ENCODE measurements at places on chromosomes 6 and 20. TPM values are rescaled to one million over a fixed set of nuclear protein-coding genes. Genes with fewer than 3 reads are reported as not detected.
A peak's percentile ranks its signal among the peaks of the same experiment; 100 is the strongest.

DNA sequence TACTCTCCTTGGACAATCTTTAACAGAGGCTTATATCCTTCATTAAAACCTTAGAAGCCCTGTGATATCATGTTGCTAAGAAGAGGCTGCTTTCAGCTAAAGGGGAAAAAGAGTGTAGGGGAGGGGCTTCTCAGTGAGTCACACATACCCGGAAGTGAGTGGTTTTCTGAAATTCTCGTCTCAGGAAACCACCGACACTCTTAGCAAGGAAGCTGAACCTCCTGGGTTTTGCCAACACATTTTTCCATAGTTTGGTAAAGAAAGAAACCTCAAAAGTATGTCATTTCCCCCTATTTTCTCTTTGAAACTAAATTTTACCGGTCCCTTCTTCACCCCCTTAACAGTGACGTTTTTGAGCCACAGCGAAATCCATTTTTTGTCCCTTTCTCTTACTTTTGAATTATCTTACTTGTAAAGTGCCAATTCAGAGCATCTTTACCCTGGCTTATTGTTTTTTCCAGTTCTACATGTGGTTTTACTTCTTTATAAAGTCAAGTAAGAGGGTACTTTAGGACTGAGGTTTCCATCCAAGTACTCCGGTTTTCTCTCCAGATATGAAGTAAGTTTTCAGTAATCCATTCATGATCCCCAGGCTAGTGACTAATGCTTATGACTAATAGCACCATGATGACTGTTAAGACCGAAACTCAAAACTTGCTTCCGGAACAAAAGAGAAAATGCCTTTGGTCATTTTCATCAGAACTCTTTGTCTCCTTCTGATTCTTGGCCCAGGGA lies 219.3 kb downstream of the ARHGAP18 start:
- DNase-seq, result peak; percentile 97

GRCh38 chr20:63152322-63153253 lies 63.3 kb downstream of the YTHDF1 start:
- no peak for DNase-seq

DZANK1 gene
- total RNA-seq, result 1.4 TPM

- DNase-seq, result no peak
Measured at GRCh38 chr20:889932-890463, 26.1 kb downstream of the ANGPT4 start.

GRCh38 chr20:62760471-62760855 lies 35.8 kb upstream of the MRGBP start:
- no peak for DNase-seq

GRCh38 chr6:49202924-49203536 lies 260.0 kb downstream of the MMUT start:
- DNase-seq, result peak; percentile 9

DNA sequence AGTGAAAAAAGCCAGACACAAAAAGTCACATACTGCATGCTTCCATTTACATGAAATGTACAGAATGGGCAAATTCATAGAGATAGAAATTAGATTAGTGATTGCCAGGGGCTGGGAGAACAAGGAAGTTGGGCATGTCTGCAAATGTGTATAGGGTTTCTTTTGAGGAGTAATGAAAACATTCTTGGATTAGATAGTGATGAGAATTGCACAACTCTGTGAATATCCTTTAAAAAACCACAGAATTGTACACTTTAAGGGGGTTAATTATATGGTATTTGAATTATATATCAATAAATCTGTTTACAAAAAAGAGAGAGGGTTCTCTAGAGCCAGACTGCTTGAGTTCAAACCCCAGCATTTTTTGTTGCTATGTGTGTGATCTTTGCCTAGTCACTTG lies 188.1 kb downstream of the CDC5L start:
- DNase-seq, result no peak

GRCh38 chr20:7736336-7736735 lies 203.9 kb downstream of the HAO1 start:
- DNase-seq, result no peak

OR2B6 gene
- not detected for total RNA-seq

GRCh38 chr6:72621291-72622093 lies at the start of gene KCNQ5:
Gene KCNQ5, plus strand, starts transcription at chr6:72622064.
- DNase-seq, result no peak

DNA sequence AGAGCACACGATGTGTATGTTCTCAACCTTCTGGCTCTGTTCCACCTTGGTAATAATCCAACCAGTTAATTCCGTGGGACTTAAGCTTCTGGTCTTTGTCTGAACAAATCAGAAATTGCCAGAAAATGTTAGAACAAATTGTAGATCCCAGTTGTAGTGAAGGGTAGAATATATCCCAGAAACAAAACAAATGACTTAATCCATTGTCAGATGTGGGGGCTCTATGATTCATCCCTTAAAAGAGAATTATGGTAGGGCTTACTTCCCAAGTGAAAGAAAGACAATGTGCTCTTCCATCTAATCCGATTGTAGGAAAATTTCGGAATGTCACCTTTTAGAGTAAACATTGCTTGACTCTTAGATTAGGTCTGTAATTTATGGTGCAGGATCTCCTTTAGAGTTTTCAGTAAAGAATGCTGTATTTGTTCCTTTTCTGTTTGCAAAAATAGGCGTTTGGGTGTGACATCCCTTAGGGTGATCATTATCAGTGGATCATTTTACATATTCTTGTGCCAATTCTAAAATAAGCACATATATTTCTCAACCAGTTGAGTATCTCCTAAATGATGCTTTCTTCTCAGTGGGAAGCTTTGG lies 234.5 kb upstream of the ZNF217 start:
- DNase-seq, result peak; percentile 98

- DNase-seq, result peak; percentile 29
Measured at GRCh38 chr6:118679327-118679901, 28.0 kb upstream of the CEP85L start.

DNA sequence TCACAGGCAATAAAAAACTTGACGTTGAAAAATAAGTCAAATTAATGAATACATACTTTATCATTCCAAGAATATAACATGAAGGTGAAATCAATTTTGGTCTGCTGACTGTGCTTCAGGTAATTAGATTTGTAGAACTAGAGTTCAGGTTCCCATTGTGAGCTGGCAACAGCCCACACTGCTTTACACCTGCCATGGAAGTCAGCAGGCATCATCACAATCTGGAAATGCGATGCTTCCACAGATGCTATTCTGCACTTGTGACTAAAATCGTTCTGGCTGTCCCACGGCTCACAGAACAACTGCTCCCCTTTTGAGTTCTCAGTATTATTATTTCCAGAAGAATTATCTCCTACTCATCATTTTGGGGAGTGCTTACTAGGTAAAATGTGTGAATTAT lies 62.6 kb upstream of the THEMIS start:
- no peak for DNase-seq

TRAPPC3L gene
- not detected for total RNA-seq

GRCh38 chr6:62371453-62372210 lies 85.6 kb upstream of the KHDRBS2 start:
- no peak for DNase-seq

DNA sequence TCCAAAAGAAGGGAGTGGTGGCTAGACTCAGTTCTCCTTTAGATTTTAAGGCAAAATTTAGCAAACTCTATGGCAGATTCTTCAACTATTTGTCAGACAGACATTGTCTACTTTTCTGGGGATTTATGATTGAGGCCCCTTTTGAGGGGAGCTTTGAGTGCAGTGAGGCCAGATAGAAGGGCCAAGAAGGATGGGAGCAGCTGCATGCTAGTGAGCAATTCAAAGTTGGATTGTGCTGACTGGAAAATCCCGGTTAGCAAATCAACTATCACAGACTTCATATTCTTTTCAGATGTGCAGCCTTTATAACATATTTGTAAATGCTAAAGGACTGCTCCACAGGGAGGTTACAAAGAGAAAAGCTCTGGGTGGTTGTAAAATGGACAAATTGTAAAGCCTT lies 35.0 kb upstream of the ESR1 start:
- no peak for DNase-seq

DNAH8 gene
- not detected for total RNA-seq

- no peak for DNase-seq
Measured at GRCh38 chr6:154501578-154501868, 9.0 kb downstream of the CNKSR3 start.

CTSZ gene
- total RNA-seq, result 109 TPM

DNA sequence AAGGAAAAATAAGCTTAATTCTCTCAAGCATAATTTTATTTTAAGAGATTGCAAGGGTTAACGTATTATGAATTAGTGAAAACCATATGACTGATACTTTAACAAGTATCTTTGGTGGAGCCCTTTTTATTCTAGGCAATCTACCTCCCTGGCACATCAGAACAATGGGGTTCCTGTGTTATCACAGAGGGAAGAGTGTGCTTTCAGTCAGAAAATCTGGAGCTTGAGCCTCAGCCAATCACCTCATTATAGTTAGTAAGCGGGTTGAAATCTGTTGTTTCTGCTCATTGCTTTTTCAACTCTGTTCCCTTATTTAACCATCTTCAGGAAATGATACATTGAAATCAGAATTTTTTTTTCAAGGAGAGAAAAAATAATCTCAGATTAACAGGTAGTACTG lies 391 bp downstream of the ADGRF1 start:
- DNase-seq, result no peak

DNA sequence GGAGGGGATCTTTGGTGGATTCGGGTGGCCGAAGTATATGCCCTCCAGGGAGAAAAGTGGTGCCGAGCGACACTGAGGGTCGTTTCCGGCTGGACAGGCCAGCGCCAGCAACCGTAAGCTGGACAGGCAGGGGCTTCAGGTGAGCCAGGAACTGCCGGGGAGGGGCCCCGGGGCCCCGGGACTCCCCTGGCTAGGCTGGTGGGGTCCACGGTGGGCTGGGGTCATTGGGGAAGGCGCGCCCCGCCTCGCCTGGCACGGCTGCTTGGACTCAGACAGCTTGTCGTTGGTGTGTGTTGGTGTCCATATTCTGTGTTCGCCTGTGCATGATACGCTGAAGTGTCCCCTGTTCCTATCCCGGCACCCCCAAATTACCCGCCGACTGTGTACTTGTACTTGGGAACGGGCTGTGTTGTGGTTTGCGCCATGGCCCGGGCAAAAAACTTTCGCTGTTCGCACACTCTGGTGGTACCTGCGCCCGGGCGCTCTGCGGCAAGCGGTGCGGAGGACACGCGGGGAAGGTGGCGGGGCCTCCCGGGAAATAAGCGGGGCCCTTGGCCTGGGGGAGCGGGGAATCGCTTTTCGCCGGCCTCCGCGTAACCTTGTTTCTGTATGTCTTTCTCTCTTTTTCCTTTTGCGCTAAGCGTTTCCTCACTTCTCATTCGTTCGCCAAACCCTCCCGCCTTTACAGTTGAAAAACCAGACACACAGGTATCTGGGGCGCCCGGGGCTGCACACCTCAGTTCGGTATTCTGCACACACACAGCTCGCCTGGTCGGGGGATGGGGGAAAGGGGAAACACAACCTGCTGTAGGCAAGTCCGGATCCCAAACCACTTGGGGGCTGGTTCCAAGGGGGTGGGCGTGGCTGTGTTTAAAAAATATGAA lies 3.2 kb downstream of the GNAS start:
- DNase-seq, result no peak

LRRC1 gene
- total RNA-seq, result 9.3 TPM

DNA sequence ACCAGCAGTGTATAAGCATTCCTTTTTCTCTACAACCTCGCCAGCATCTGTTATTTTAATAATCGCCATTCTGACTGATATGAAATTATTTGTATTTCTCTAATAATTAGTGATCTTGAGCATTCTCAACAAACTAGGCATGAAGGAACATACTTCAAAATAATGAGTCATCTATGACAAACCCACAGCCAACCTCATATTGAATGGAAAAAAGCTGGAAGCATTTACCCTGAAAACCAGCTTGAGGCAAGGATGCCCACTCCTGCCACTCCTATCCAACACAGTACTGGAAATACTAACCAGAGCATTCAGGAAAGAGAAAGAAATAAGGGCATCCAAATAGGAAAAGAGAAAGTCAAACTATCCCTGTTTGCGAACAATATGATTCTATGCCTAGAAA lies 390.6 kb upstream of the ID4 start:
- DNase-seq, result no peak

DNA sequence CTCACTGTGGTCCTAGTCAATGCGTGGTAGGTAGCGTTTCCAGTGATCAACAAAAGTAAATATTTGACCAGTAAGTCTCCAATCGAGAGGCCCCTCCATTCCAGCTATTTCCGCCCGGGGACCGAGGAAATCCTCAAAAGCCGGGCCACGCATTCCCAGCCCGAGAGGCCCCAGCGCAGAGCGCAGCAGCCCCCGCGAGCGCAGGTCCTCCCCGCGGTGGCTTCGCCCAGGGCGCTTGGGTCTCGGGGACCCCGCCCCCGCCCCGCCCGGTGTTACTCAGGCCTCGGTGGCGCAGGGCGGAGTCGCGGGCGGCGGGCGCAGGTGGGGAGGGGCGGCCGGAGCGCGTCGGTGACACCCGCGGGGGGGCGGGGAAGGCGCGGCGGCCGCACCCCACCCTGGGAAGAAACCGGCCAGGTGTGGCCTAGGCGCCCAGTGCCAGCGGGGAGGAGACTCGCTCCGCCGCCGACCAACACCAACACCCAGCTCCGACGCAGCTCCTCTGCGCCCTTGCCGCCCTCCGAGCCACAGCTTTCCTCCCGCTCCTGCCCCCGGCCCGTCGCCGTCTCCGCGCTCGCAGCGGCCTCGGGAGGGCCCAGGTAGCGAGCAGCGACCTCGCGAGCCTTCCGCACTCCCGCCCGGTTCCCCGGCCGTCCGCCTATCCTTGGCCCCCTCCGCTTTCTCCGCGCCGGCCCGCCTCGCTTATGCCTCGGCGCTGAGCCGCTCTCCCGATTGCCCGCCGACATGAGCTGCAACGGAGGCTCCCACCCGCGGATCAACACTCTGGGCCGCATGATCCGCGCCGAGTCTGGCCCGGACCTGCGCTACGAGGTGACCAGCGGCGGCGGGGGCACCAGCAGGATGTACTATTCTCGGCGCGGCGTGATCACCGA lies at the start of gene DSP:
TSS of gene DSP (plus strand) at position 497 of the 890 bp plus-strand sequence. CDS start at position 742, 245 bp downstream.
- no peak for DNase-seq
